ENCODE measurements at places on chromosomes 1 and 21. TPM values are rescaled to one million over a fixed set of nuclear protein-coding genes. Genes with fewer than 3 reads are reported as not detected.
A peak's percentile ranks its signal among the peaks of the same experiment; 100 is the strongest.

DNA sequence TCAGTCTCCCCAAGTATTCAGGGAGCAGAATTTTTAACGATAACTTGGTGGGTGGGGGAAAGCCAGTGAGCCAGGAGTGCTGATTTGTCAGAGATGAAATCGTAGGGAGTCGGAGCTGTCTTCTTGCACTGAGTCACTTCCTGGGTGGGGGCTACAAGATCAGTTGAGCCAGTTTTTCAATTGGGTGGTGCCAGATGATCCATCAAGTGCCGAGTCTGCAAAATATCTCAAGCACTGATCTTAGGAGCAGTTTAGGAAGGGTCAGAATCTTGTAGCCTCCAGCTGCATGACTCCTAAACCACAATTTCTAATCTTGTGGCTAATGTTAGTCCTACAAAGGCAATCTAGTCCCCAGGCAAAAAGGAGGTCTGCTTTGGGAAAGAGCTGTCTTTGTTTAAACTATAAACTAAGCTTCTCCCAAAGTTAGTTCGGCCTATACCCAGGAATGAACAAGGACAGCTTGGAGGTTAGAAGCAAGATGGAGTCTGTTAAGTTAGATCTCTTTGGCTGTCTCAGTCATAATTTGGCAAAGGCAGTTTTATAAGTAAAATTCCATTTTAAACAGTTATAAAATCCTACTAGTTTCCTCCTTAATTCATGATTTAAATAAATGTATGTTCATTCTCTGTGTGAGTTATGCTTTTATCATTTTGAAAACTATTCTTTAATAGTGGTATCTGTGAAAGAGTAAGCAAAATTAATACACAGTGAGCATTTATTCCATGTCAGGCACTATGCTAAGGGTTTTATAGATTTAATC lies 51.7 kb downstream of the SLC16A1 start:
- peak; percentile 61 for DNase-seq

DNA sequence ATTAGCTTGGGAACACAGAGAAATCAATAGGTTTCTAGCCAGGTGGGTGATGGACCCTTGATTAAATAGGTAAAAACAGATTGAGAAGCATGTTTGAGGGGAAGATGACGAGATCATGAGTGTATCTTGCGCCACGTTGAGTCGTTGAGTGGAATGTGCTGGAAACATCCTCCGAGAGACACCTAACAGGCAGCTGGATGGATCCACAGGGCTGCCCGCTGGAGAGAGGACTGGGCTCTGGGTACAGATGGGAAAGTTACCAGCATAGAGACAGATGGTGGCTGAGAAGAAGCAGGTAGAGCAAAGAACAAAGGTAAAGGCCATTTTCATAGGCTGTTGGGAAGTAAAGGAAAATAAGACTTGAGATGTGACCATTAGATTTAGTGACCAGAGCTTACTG lies 15.6 kb downstream of the BATF3 start:
- DNase-seq = no peak

DNA sequence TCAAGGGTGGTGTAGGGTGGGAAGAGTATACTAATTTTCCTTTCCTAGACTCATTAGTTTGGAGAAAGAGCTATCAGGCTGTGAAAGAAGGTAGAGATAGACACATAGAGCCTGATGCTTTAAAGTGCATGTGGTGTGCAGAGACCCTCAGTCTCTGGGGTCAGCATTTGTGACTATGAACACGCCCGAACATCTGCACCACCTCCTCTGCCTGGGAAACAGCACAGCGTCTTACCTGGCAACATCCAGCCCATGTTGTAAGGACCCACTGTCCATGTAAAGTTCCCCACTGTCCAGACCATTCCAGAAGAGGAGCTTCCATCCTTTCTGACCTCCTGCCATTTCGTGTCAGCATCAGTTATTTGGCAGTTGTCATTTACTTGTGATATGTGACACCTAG lies 83.4 kb downstream of the KCND3 start:
- no peak for DNase-seq

Gene MCOLN2
- total RNA-seq = 0.06 TPM
